Mesangial cell (primary cell): ENCODE measurements at places on chromosomes 12 and 14. TPM values are rescaled to one million over a fixed set of nuclear protein-coding genes. Genes with fewer than 3 reads are reported as not detected.

The CRIP2 gene
- total RNA-seq, result 200 and 216 TPM in 2 replicates

The HOXC12 gene
- not detected in 2 replicates for total RNA-seq

The EXOC5 gene
- 25.2 and 30.8 TPM in 2 replicates for total RNA-seq

The TAS2R42 gene
- total RNA-seq, result not detected in 2 replicates

The SLC8B1 gene
- 26.2 and 29.3 TPM in 2 replicates for total RNA-seq

The LTB4R2 gene
- total RNA-seq, result 1.1 and 1.3 TPM in 2 replicates

The CAPS2 gene
- 0.33 and 2.2 TPM in 2 replicates for total RNA-seq

The DEPDC4 gene
- 0.49 TPM in 1 of 2 replicates, not detected in the other for total RNA-seq

The IFI27 gene
- 2.3 and 3.8 TPM in 2 replicates for total RNA-seq

The KRT74 gene
- total RNA-seq, result not detected in 2 replicates

The TMEM119 gene
- total RNA-seq, result under 0.01 and 2.7 TPM in 2 replicates

The PPP1R3E gene
- total RNA-seq, result 0.98 and 3.2 TPM in 2 replicates

The ACSS3 gene
- total RNA-seq, result 2.4 and 9.6 TPM in 2 replicates

The YARS2 gene
- total RNA-seq, result 24.1 and 34.2 TPM in 2 replicates

The KRT75 gene
- total RNA-seq, result not detected in 2 replicates

The TOMM20L gene
- total RNA-seq, result not detected in 2 replicates

The GALNT6 gene
- total RNA-seq, result 23.6 and 57.5 TPM in 2 replicates

The TMEM263 gene
- 34.2 and 46.9 TPM in 2 replicates for total RNA-seq

The KRT83 gene
- not detected in 2 replicates for total RNA-seq

The CD4 gene
- 0.33 and 1.3 TPM in 2 replicates for total RNA-seq

The VSX2 gene
- not detected in 2 replicates for total RNA-seq

The SERPINA3 gene
- 0.16 and 1.6 TPM in 2 replicates for total RNA-seq

The CELA1 gene
- total RNA-seq, result not detected in 2 replicates

The OR6C2 gene
- not detected in 2 replicates for total RNA-seq

The TMEM117 gene
- total RNA-seq, result 4.4 and 8.0 TPM in 2 replicates

The GARIN6 gene
- total RNA-seq, result not detected in 2 replicates

The PPHLN1 gene
- 34.7 and 42.2 TPM in 2 replicates for total RNA-seq

The TMEM116 gene
- total RNA-seq, result 3.1 and 5.5 TPM in 2 replicates

The KRT81 gene
- 1.0 TPM in 1 of 2 replicates, not detected in the other for total RNA-seq

The ACSM4 gene
- not detected in 2 replicates for total RNA-seq

The MYF6 gene
- 0.13 and 0.81 TPM in 2 replicates for total RNA-seq

The ARHGDIB gene
- total RNA-seq, result 17.9 and 25.1 TPM in 2 replicates

The CLEC2D gene
- total RNA-seq, result 0.81 and 2.5 TPM in 2 replicates

The IAPP gene
- not detected in 2 replicates for total RNA-seq

The NKX2-8 gene
- total RNA-seq, result not detected in 2 replicates

The EXOC3L4 gene
- 0.25 TPM in 1 of 2 replicates, not detected in the other for total RNA-seq

The JPH4 gene
- total RNA-seq, result not detected in 2 replicates

The SLC10A1 gene
- total RNA-seq, result not detected in 2 replicates

The SLC17A8 gene
- total RNA-seq, result not detected in 2 replicates

The OR4E2 gene
- total RNA-seq, result not detected in 2 replicates

The PCED1B gene
- 2.1 and 4.6 TPM in 2 replicates for total RNA-seq

The GNS gene
- 60.6 and 143 TPM in 2 replicates for total RNA-seq

The SALL2 gene
- total RNA-seq, result 13.4 and 24.2 TPM in 2 replicates
